AG10803 (cell line): ENCODE measurements at places on chromosomes 2 and 18.

- peak; percentile 51 for DNase-seq
Measured at GRCh38 chr2:9021563-9022211, 18.2 kb upstream of the MBOAT2 start.

DNA sequence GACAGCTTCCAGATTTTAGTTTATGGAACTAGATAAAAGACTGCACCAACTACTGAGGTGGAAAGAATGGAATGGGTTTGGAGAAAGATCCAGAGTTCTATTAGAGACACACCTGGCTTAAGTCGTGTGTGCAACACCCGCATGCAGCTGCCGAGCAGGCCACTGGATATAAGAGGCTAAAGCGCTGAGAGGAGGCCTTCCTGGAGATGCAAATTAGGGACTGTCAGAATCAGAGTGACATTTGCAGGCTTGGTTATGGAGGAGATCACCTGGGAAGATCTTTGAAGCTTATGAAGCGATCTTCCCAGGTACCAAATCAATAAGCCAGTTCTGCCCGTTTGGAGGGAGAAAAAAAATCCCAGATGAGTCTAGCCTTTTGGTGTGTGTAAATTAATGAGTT lies 30.4 kb upstream of the KLHL29 start:
- DNase-seq: no peak

DNA sequence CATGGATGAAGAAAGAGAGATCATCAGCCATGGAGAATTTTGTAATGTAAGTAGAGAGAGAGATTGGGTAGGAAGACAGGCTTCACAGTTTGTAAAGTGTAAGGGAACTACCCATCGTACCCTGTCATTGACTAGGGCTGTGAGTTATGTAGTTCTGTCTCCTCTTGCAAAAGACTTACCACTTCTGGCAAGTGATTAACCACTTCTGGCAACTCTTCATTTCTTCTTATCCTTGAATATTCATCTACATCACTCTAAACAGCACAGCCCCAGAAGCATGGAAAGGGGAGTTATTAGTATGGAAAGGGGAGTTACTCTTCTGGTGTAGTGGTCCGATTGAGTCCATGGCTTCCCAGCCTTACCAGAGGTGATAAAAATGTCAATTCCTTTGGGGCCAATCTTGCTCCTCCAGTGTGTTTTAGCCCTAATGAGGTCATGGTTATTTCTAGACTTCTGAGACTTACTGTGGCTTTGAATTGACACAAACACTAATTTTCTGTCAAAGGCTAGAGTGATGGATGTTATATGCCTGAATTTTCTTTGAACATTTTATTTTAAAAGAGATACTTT lies 52.0 kb downstream of the STAT1 start:
- peak; percentile 63 for DNase-seq

- DNase-seq: no peak
Measured at GRCh38 chr2:26801328-26801727, 15.5 kb downstream of the CENPA start.

DNA sequence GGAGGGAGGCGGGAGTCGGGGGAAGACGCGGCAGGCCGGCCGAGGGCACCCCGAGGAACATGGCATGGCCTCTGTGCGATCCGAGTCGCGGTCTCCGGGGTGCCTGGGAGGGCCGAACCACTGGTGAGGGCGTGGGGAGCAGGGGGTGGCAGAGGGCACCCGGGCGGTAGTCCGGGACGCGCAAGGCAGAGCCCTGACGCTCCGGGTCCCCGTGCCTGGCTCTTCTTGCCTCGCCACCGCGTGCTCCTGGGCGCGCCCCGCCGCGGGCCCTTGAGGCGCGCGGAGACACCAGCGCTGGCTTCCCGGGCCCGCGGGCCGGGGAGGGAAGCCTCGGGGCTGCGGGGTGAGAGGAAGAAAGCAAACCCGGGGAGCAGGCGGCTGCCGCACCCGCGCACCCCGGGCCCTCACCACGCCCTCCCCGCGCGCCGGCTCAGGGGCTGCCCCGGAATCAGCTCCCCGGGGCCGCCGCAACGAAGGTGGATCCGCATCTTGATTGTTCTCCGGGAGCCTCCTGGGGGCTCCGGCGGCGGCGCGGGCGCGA lies 4.3 kb downstream of the SOX11 start:
- DNase-seq: peak; percentile 13

DNA sequence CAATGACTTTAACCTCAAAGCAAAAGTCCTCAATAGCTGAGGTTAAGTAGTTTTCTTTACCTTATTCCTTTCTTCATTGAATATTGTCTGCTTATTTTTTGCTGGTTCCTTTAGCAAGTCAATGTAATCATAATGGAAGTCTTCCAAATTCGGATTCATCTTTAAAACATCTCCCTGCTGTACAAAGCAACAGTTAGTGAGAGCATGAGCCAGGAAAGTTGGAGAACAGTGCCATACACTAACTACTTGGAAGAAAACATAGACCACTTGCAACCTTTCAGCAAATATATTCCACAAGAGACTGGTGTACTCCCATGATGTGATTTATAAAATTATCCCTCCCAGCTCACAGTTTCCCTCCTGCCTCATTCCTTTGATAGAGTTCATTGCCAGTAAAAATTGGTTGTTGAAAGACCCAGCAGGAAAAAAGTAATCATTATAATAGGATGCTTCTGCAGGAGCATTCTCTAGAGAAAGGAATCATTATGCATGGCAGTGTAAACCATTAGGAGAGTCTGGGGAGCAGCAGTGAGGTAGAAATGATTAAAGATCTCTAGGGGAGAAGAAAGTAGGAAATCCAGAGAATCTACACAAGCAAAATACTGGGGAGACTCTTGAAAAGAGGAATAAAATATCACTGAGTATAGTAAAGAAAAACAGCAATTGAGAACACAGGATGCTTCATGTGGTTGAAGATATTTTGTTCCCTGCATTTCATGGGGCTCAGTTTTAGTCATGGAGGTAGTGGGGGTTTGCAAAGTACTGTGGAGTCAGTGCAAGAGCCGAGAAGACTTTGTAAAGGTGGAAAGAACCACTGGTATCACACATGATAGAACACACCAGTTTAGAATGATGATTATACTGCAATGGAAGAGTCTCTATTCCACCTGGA lies 38.6 kb upstream of the TTN start:
- peak; percentile 79 for DNase-seq

DNA sequence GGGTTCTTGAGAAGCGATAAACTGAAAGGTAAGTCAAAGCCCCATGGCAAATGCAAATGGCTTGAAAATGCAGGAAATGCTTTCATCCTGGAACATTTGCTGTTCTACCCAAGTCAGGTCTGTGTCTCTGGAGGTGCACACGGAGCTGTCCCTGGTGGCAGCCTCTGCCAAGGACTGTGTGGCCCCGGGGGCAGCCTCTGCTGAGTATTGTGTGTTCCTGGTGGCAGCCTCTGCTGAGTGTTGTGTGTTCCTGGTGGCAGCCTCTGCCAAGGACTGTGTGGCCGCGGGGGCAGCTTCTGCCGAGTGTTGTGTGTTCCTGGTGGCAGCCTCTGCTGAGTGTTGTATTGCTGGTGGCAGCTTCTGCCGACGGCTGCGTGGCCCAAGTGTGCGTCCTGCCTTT lies 135.6 kb upstream of the ALKAL2 start:
- DNase-seq: no peak

GRCh38 chr2:113080134-113080533 lies 12.4 kb downstream of the IL1F10 start:
- DNase-seq: peak; percentile 33

DNA sequence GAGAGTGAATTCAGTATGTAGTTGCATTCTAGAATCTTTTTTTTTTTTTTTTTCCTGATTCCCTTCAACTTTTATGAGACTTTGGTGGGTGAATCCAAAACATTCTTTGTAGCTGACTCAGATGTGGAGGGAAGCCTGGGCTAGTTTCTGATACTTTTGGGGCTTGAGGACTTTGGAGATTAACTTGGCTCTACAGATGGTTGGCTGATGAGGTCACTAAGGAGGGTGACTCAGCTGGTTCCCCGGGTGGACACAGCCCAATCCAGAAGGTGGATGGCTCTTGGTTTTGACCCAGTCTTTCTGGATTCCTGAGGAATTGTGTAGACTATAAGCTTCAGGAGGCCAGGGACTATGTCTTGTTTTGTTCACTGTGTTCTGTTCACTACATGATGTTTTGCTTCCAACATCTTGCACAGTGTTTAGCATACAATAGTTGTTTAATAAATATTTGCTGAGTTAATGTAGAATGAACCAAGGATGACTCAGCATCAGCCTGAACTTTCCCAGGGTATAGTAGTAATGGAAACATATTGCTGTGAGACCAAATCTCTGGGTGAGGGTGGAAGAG lies 30.5 kb downstream of the LAMA3 start:
- peak; percentile 98 for DNase-seq

DNA sequence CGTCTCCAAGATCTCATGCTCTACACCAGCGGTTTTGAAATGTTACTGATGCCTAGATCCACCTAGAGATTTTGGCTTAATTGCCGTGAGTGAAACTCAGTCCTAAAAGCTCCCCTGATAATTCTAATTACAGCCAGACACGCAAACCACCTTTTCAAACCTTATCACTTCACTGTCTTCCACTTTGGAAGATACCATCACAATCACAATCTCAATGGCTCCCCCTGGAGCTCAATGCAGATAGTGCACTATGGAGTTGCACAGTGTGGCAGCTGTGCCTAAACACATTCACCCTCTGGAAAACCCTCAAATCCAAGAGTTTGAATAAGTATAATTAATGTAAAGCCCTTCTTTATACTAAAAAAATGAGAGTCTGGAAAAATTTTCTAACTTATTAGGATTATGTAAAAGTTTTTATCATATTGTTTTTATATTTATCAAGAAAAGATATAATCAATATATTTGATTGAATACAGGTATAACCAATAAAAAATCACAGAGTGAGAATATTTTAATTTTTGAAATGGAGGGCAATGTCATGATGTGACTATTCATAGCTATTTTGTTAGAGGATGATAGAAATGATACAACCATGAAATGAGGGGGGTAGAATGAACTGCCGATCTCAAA lies 102.9 kb upstream of the SLC8A1 start:
- DNase-seq: peak; percentile 28

DNA sequence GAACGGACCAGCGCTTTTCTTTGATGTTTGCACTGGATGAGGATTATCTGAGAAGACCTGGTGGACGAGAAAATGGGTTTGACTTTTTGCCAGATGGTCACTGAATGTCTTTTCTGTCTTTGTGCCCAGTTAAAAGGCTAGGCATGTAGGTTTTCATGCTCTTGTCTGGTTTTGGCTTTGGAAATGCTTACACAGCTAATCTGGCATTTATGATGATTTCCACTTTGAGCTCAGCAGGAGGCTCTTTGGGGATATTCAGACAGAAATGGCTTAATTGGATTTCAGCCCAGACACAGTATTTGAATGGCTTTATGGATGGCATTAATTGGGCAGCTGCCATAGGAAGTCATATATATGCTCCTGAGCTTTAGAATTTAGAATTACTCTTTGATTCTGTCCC lies 59.6 kb downstream of the NCK2 start:
- DNase-seq: peak; percentile 35

DNA sequence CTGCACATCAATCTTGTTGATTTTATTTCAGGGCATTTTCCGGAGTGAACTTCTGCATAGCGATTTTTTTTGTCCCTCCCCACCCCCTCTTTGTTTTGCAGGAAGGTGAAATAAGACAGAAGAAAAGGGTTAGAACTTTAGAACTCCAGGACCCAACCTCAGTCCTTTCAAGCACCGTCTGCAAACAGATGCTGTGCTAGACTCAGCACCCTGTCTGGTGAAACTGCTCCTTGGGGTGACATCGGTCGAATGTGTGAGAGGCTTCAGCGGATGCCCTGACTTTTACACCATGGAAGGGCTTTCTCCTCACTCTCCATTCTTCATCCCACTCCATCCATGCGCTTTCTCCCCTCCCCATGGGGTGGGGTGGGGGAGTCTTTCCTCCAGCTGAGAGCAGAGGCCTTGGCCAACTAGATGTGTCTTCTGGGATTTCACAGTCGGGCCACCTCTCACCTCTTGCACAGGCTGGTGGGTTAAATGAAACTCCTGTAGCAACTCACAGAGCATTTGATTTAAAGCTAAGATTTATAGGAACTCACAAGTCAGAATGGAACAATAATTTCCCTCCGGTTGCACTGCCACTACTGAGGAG lies 43.3 kb upstream of the EDAR start:
- DNase-seq: no peak

DNA sequence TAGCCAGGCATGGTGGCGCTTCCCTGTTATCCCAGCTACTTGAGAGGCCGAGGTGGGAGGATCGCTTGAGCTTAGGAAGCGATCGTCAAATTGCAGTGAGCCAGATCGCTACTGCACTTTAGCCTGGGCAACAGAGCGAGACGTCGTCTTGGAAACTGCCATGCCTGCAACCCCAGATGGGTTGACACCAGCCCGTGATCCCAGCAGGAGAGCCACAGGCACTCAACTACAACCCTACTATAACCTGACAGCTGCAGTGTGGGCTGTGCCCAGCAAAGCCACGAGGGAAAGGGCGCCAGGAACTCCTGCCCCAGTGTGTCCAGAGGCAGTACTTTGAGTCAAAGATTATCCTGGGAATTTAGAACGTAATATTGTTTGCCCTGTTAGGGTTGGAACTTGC lies 85.6 kb downstream of the SS18 start:
- no peak for DNase-seq

- no peak for DNase-seq
Measured at GRCh38 chr2:3170792-3171455, 206.7 kb downstream of the EIPR1 start.

- DNase-seq: peak; percentile 87
Measured at GRCh38 chr2:29519338-29519925, 402.0 kb downstream of the ALK start.

DNA sequence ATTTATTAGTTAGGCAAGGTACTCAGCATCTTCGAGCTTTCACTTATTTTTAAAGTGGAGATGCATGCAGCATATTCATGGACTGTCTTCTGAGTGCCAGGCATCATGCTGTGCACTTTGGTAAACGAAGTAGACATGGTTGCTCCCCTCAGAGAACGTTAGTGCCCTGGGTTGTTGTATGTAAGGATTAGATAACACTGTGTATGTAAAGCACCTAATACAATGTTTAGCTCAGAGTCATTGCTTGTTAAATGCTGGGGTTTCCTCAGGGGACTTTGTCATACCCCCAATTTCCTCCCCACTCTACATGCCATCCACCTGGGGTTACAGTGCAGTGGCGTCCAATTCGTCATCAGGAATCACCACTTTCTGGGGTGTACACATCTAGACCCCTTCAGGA lies 2.8 kb downstream of the UGGT1 start:
- no peak for DNase-seq

GRCh38 chr2:18659915-18660314 lies 70.5 kb upstream of the NT5C1B start:
- DNase-seq: no peak

- DNase-seq: no peak
Measured at GRCh38 chr2:186950694-186951093, 101.7 kb upstream of the ZSWIM2 start.
